ENCODE measurements at places on chromosomes 7 and 10. TPM values are rescaled to one million over a fixed set of nuclear protein-coding genes. Genes with fewer than 3 reads are reported as not detected.

- DNase-seq: no peak
Observed at GRCh38 chr7:2611401-2611800, 20.4 kb upstream of the TTYH3 start.

- no peak for DNase-seq
Observed at GRCh38 chr7:30276203-30276900, 8.0 kb upstream of the ZNRF2 start.

Gene TFEC
- 8.0 TPM for total RNA-seq

GRCh38 chr7:150406567-150407421, 27.7 kb downstream of the ZNF775 start:
- DNase-seq: no peak

DNA sequence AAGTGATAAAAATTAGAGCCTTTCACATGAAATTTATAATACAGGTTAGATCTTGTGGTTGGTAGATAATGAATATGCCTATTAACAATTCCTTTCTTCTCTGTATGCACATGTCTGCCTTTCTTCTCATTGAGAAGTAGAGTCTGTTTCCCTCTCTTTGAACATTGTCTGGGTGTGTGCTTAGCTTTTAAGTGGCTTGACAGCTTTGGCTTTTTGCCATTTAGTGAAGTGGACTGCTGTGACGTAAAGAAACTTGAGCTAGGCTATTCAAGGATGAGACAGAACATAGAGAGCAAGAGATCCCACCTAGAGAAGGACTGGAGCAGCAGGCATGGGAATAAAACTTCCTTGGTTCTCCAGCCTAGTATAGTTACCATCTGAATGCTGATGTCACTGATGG, 996.7 kb upstream of the CELF2 start:
- DNase-seq: no peak

Gene MSMB
- not detected for total RNA-seq

DNA sequence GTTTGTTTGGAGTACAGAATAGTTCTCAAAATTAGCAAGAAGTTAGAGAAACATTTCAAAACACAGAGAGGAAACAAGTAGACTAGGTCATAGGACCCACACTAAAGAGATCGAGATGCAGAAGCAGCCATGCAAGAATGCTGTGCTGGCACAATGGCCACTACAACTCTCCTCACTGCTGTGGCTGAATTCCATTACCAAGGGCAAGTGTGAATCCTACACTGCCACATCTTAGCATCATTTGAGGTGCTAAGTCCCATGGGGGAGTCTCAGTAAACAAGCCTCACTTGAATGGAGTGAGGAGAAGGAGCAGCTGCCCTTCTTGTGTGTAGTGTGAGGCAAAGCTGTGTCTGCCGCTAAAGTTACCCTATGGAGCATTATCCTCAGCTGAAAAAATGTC, 56.7 kb downstream of the PCLO start:
- DNase-seq: no peak

DNA sequence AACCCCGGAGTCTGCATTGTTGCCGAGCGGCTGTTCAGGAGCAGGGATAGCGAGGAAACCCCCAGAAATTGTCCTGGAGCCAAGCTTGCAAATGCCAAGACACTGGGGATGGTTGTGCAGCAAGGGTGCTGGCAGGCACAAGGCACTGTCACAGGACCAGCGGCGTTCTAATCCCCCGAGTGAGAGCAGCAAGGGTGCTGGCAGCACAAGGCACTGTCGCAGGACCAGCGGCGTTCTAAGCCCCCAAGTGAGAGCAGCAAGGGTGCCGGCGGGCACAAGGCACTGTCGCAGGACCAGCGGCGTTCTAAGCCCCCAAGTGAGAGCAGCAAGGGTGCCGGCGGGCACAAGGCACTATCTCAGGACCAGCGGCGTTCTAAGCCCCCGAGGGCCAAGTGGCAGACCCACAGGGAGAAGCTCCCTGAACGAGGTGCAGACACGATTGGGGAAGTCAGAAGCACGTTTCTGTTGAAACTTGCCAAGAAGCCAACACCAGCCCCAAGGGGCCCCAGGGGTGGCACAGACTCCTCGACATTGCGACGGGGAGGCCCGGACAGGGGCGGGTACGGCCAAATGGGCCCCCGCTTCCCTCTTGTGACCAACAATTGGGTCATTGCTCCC, 40.4 kb upstream of the INPP5A start:
- DNase-seq: peak; percentile 53

Gene SLC29A3
- 3.5 TPM for total RNA-seq
